ENCODE measurements at places on chromosomes 4 and X.

DNA sequence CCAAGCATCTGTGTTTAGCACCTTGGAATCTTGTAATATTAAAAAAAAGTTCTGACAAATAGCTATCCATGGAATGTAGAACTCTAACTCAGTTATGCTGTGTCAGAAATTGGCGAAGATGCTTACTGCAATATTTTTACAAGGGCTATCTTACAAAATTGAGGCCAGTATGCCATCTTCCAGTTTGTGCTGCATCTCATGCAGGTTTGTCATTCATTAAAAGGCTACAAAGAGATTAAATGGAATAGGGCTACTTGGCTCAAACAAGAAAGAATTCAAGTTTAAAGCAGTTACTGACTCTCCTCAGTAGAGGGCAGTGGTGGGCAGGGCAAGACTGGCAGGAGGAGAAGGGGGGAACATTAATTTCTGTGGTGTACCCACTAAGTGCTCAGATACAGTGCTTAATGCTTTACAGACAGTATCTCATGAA, 66.5 kb downstream of the SHROOM4 start:
- DNase-seq = peak; percentile 68

GRCh38 chr4:83552924-83553323, 17.0 kb downstream of the GPAT3 start:
- DNase-seq = peak; percentile 73

- DNase-seq = no peak
Observed at GRCh38 chr4:74016068-74016467, 17.6 kb upstream of the CXCL5 start.

DNA sequence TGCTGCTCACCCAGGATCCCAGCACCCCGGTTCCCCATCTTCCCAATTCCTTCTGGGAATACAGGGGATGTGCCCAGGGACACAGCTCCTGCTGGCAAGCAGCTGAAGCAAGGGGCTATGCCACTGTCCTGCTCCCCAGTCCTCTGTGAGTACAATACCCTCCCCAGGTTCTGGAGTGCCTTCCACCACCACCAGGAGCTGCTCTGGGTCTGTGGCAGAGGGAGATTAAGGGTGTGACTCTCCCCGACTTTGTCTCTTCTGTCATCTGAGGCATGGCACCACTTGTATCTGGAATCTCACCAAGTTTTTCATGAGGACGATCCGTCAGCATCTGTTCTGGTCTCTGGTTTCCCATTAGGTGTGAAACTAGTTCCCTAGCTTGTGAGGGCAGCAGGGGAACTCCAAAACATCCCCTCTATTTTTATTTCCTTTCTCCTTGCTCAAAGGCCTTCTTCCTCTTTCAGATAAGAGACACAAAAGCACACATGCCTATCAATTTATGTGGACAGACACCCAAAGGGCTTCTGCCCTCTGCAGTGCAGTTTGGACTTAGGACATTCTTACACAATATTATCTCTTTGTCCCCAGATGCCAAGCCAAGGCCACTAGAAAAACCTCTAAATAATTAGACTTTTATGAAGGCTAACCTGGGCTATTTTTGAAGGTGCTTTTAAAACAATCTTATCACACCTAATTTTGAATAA, 26.8 kb downstream of the MGST2 start:
- no peak for DNase-seq

GRCh38 chrX:38271154-38271716, 50.6 kb upstream of the SRPX start:
- peak; percentile 3 for DNase-seq

- DNase-seq = peak; percentile 56
Observed at GRCh38 chr4:71441186-71442169, 102.7 kb downstream of the SLC4A4 start.

GRCh38 chr4:46648088-46648744, 258.3 kb upstream of the GABRA2 start:
- DNase-seq = no peak

DNA sequence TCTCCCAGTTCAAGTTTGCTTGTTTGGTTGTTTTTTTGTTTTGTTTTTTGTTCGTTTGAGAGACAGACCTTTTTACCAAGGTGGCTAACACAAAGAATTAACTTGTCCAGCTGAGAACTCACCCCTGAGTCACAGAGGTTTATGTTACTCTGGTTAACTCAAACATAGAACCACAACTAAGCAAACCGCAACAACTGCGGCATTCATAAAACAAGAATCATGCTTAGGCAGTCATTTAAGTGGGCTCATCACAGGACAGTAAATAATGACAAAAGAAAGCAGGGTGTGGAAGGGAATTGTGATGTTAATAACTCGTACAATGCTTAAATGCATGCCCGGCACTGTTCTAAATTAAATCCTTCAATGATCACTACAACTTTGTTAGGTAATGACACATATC, 24.7 kb upstream of the IL13RA1 start:
- no peak for DNase-seq

DNA sequence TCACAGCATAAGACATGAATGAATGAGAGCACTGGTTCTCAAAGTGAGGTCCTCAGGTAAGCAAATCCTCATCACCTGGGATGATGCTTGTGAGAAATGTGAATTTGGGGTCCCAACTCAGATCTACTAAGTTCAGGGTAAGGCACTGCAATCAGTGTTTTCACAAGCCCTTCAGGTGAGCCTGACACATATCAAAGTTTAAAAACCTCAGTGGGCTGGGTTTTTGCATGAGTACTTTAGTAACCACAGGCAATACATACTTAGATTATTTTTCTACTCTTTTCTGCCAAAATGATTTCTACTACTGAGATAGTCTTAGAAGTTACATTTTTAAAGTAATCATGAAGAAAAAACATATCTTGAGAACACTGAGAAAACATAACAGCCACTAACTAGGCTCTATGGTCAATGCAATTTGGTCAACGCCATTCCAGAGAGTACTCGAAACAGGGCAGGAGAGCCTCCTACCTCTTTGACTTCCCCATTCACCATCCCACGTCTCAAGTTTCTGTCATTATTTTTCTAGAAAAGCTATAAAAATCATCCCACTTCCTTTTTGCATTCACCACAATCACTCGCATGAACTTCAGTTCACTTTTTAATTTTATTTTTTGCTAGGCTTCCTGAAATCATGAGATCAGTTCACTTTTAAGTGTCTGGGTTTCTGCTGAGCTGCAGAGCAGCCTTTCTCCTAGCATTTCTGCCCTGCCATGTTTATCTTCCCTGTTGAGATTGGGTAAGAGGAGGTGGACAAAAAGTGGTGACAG, 73.8 kb downstream of the MFAP3L start:
- DNase-seq = no peak

GRCh38 chr4:72432282-72432681, 136.7 kb downstream of the ADAMTS3 start:
- no peak for DNase-seq

GRCh38 chr4:17884063-17884462, 73.3 kb downstream of the NCAPG start:
- peak; percentile 34 for DNase-seq

- DNase-seq = no peak
Observed at GRCh38 chr4:159778298-159778697, 675.4 kb downstream of the RAPGEF2 start.

DNA sequence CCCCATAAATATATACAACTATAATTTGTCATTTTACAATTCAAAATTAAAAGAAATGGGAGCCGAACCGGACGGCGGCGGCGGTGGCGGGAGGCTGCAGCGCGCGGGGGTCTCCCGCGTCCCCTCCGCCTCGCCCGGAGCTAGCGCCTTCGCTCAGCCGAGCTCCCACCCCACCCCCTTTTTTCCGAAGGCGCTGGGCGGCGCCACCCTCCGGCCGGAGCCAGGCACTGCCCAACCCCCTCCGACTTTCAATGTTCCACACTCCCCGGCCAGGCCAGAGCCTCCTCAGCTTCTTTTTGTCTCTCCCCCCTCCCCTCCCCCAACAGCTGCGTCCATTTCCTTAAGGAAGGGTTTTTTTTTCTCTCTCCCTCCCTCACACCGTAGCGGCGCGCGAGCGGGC, 214.1 kb upstream of the GEMIN8 start:
- no peak for DNase-seq
